AML-193 (cell line): ENCODE measurements at places on chromosomes 5 and 9.

DNA sequence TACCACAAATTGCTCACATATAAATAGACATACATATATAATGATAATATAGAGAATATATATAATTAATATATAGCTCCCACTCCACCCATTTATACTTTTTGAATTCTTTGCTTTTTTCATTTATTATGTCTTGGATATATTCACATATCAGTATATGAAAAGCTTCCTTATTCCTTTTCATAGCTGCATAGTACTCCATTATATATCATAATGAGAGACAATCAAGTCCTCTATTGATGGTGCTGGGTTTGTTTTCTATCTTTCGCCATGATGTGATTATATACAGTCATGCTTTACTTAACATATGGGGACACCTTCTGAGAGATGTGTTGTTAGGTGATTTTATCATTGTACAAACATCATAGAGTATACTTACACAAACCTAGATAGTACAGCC, 51.6 kb upstream of the ELL2 start:
- no peak for DNase-seq

DNA sequence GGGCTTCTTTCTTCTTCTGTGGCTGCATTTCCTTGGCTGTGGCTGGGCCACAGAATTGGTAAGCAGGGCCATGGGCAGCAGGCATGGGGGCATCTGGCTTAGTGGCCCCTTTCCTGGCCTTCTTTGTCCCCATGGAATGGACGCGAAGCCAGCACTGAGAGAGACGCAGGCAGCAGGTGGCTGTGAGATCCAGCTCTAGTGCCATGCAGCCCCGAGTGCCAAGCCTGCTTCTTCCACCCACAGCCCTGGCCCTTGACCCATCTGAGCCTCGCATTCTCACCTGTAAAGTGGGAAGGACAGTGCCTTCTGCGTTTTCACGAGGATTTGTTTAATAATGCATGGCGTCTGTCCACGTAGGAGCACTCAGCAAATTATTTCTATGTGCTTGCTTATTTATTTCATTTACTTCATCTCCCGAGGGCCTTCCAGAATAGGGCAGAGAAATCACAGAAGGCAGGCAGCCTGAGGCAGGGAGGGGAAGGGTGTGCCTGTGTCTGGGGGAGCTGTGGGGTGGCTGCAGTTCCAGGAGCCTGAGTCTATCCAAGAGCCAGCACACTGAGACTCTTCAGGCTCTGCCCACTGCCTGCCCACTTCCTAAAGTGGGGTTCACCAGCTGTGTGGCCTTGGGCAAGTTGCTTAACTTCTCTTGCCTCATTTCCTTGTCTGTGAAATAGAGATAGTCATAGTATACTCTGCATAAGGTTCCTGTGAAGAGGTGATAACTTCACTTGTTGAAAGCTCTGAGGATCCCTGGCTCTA, 55.2 kb downstream of the NTNG2 start:
- peak; percentile 84 for DNase-seq

GRCh38 chr9:79667120-79667519, 95.4 kb downstream of the TLE4 start:
- DNase-seq: no peak

DNA sequence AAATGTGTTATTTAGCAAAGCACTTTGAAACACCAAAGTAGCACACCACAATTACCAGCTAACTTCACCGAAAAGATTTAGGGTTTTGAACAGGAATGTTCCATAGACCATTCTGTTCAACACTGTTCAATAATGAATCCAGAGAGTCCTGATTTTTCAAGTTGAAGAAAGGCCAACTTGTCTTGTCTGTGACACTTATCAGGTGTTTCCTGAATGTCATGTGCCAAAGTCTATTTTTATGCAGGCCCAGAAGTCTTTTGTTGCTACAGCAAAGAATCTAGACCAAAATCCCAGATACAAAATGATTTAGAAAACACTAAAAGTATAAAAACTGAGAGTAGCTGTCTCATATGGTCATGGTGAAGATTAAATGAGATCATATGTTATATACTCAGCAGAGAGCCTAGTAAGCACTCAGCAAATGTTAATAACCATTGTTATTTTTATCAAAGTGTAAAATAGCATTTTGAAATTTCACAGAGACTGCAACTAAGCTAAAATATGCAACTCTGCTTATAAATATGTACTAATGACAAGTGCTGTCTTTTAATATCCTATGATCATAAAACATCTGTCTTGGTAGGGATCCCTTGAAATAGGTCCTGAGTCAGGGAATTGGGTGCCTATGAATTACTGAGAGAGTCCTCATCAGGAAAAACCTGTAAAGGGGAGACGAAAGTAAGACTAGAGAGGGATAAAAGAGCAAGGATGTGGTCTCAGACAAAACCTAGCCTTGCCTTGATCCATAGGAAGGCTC, 122.4 kb upstream of the SLC12A2 start:
- DNase-seq: no peak

DNA sequence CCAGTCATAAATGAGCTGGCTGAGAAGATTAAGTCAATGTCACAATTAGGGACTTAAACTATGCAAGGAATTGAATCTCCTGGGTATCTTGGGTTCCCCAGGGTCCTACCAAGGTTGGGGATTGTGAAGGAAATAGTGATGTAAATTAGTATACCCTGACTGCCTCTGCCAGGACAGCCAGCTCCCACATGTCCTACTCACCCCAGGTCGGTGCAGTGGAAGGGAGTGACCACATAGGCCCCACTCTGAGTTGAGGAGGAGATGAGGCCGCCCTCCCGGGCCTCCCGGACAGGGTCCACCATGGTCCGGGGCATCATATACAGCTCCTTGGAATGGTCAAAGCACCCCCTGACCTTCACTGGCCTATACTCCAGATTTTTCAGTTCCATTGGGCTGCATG, 2.7 kb downstream of the SURF1 start:
- DNase-seq: no peak

DNA sequence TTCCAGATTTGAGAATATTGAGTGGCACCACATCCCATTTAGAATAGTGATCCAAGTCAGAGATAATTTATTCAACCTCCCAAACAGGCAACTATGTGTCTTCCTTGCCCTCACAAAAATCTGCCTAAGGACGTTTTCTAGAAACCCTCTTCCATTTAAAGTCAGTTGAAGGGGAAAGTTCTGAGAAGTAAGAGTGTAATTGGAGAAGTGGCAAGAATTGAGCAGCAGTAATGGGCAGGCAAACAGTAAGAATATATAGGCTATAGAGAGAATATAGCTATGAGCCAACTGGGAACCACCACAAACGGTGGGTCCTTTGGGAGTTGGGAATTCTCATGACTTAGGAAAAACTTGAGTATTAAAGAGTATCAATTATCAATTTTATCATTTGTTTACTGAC, 31.1 kb upstream of the CETN3 start:
- DNase-seq: peak; percentile 7

DNA sequence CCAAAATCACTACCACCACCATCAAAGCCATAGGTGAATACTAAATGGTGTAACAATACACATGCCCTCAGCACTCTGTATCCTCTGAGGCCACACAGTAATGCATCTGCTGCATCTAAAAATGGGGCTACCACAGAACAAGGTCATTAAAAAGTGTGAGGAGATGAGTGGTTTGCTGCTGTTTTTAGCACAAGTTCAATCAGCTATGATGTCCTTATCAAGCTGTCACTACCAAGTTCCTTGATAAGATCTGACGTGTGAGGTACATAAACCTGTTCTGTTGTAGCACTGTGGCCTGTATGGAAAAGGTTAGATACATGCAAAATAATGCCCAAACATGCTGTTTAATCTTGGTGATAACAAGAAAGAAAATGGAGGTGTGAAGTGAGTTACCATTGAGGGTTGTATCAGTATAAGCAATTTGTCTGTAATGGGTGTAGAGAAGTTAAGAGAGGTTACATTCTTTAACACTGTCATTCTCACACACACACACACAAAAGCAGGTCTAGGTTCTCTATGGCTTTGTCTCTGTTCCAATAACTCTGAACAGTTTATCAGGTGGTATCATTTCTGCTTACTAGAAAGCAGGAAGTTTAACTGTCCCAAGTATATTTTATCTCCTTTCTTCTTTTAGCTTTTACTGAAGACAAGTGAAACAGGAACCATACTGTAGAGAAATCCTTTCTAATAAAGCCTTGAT, 252.9 kb downstream of the CWC27 start:
- no peak for DNase-seq
